Esophagus mucosa (tissue), 1 donor: ENCODE measurements at places on chromosomes 3 and 15.

GRCh38 chr3:133121450-133121849, 83.3 kb downstream of the TMEM108 start:
- no peak for ATAC-seq

- ATAC-seq, result no peak
These were observed 1.4 kb upstream of the STRA6 start for GRCh38 chr15:74203914-74204431.

- peak; percentile 63 for ATAC-seq
These were observed 778.5 kb downstream of the NTRK3 start for GRCh38 chr15:87477737-87478686.

DNA sequence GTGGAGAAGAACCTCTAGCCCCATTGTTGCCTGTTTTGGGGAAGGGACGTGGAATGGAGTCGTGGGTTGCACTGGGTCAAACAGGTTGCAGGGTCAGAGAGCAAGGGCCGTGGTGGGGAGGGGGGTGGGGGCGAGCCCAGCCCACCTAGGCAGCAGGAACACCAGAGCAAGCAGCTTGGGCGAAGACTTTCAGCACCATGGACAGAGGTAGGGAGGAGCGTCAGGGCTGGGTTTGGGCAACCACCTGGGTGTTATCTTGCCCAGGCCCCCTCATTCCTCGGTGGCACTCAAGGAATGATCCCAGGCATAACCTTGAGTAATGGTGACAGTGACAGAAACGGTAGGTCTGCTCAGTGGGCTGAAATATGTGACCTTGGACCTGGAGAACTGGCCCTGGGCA, 45.9 kb upstream of the TMEM115 start:
- no peak for ATAC-seq

- ATAC-seq, result no peak
These were observed 28.5 kb upstream of the TATDN2 start for GRCh38 chr3:10219737-10220136.

- no peak for ATAC-seq
These were observed 225.2 kb downstream of the VPS13C start for GRCh38 chr15:61835029-61835428.

- no peak for ATAC-seq
These were observed 657.5 kb downstream of the GRM7 start for GRCh38 chr3:7518456-7518855.

DNA sequence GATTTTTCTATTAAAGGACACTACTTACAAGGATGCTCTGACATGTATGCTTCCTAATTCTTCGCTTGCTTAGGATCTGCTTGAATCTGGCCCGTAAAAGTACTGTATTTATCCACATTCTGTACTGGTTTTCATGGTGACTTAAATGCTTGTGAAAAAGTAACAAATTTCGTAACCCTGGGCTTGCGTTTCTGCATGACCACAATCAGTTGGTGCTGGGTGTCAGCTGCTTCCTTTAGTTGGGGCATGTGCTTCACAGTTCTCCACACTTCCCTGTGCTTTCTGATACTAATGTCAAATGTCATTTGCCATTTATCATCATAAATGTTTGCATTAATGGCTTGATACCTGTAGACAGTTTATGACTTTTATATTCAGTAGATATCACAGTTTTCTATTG, 218.4 kb upstream of the MLF1 start:
- ATAC-seq, result no peak

GRCh38 chr3:132682201-132682600, 22.1 kb downstream of the UBA5 start:
- ATAC-seq, result no peak

DNA sequence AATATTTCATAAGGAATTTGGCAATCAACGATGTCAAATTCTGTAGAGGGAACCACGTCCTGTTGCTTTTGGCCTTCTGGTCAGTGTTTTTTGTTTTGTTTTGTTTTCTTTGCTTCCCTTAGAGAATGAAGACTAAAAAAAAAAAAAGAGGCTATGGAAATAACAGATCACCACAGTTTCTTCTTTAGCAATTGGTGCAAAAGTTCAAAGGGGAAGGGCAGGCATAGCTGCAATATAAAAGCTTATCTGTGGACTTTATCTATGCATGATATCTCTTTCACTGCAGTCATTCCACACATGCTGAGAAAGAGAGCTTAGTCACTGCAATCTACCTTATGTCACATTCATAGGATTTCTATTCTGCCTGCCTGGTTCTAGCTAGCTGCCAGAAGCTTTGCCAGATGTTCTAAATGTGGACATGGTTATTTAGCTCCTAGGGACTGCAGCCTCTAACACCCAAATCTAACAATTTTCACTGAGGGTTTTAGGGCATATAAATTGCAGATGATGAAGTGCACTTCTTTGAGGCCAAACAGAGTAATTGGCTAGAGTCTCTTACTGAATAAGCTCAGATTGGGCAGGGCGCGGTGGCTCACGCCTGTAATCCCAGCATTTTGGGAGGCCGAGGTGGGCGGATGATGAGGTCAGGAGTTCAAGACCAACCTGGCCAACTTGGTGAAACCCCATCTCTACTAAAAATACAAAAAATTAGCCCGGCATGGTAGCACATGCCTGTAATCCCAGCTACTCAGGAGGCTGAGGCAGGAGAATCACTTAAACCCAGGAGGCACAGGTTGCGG, 637.2 kb downstream of the NTRK3 start:
- ATAC-seq, result no peak

GRCh38 chr3:181713280-181713647, 1.5 kb downstream of the SOX2 start:
- ATAC-seq, result no peak

DNA sequence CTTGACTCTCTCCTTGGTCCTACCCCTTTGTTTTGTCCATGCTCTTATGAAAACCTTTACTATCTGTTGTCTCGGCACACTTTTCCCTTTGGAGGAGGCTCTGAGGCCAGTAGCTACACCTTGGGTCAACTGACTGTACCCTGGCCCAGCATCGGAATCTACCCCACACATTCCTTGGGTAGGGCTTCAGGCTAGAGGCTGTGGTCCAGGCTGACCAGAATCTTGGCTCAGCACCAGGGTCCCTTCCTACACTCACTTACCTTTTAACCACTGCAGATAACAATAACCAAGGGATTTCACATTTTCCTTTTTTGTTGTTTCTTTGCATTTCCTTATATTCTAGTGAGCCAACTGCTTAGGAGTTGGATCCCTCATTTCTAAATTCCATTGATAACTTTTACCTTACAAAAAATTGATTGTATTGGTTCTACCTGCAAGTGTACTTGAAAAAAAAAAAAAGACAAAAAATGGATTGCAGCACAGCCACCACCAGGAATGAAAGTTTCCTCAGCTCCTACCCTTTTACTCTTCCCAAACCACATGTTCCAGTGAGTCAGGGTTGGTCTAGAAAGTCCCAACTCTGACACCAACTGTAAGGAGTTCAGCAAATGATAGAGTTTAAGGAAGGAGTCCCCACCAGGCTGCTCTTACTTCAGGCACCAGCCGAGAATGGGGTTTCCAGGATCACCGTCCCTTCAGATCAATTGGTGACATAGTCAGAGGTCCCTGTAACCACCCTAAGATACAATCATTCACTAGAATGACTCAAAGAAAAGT, 95.6 kb downstream of the FBLN2 start:
- no peak for ATAC-seq

- no peak for ATAC-seq
These were observed 13.1 kb downstream of the COL8A1 start for GRCh38 chr3:99651531-99651930.

DNA sequence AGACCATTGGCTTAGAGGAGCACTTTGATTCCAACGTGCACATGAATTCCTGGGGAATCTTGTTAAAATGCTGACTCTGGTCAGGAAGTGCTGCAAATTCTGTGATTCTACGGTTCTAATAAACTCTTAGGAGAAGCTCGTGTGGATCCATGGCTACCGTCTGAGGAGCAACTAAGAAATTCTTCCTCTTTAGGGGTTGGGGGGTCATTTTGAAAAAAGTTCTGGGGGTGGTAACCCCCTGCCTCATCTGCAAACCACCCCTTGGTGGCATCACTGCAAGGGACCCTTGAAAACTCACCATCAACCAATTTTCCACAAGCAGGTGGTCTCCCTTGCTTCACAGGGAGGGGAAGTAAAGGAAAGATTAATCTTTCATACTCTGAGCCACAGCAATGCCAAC, 52.2 kb upstream of the IGF1R start:
- ATAC-seq, result no peak

DNA sequence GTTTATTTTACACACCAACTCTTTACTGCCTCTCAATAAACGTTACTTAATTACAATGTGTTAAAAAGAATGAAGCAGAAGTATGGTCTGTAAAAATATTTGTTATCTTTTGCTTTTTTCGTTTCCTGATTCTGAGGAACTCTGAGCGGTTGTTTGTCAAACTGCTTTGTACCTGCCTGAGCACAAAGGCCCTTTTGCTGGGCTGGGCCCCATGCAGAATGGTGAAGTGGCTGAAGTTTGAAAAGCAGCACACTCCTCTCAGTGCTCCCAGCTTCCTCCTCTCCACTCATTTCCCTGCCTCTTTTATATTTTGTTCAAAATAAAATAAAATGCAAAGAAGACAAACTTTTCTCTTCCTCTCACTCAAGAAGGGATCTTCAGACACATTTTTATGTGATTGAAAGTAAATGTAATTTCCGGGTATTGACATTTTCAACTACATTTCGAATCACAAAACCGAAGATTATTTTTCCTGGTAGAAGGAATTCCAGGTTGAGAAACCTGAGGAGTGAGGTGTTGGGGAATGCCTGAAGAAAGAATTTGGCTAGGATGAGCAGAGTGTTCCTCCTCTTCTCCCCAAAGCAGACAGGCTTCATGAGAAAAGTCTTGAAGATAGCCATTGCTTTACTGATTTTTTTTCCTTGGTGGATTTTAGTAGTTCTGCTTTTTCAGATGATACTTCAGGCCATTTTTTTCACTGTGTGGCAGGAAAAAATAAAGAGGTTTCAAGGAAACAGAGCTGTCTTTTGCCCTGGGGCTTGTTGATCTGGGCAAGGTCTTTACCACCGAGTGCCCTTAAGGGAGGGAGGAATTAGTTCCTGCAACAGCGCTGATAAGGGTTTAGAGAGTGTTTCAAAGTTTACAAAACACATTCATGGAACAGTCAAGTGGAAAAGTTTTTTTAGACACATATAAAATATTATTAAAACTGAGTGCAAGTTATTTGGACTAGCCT, 229.8 kb downstream of the NFKBIZ start:
- ATAC-seq, result no peak

GRCh38 chr3:87949189-87949878, 109.5 kb downstream of the CGGBP1 start:
- ATAC-seq, result no peak

DNA sequence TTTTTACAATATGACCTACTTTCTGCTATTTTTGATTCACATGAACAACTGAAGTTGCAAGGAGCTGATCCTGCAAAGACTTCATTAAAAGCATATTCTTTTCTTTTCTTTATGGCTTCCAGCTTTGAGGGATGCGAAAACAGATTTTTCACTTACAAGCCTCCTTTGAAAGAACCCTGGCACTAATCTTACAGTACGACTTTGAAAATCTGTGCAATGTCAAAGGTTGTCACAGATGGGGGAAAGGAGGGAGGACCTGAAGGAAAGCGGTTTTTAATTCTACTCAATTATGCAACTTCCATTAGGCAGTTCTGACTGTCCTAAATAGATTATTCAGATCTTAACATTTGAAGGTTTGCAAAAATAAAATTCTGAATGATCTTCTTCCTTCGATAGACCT, 130.5 kb downstream of the TNIK start:
- no peak for ATAC-seq

DNA sequence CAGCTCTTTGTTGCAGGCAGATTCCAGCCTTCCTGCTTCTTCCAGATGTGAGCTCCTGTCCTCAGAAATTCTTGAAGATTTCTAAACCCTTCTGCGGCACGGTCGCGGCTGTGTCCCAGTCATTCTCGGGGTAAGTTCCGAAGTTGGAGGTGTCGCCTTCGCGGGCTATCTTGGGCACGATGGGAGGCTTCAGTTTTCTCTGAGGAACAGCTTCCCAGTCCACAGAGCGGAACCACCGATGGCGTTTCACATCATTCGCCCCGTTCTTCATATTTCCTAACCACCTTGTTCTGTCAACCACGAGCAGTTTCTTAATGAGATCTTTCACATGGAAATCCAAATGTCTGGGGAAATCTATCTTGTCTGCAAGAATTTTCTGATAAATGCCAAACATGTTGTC, 24.7 kb upstream of the CERS3 start:
- ATAC-seq, result no peak

DNA sequence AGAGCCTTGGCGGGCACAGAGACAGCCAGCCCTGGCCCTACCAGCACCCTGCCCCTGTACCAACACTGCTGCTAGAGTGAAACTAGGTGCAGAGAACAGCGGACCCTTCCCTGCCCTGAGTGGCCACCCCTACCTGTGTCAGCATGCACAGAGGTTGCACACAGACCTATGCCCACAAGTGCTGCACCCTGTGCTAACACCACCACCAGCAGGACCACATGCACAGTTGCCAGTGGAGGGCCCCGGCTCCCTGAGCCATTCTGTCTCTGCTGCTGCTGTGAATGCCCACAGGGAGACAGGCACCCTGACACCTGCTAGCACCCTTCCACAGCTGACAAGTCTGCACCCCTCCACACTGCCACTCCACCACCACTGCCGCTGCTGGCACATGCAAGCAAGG, 131.8 kb downstream of the NEK11 start:
- no peak for ATAC-seq

DNA sequence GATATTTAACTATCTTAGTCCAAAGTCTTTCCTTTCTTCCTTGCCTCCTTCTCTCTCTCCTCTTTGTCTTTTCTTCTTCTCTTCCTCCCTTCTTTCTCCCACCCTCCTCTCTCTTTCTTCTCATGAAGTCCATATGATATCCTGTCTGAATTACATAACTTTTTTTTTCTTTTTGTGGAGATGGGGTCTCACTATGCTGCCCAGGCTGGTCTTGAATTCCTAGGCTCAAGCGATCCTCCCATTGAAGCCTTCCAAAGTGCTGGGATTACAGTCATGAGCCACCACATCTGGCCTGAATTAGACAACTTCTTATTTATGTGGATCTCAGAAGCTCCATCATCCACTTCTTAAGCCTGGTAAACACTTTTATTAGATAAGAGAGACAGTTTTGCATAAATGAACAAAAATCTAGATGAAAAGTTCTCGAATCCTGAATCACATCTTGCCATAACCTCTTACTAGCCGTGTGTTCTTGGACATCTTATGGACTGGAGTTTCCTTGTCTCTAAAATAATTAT, 206.5 kb downstream of the LPP start:
- ATAC-seq, result no peak

- ATAC-seq, result no peak
These were observed 154.0 kb upstream of the BCL6 start for GRCh38 chr3:187899246-187899645.

GRCh38 chr3:72329354-72329753, 518.9 kb downstream of the SHQ1 start:
- ATAC-seq, result no peak

GRCh38 chr15:59150185-59150584, 45.2 kb downstream of the CCNB2 start:
- ATAC-seq, result peak; percentile 39

GRCh38 chr3:23438657-23439056, 235.5 kb downstream of the UBE2E2 start:
- ATAC-seq, result no peak

GRCh38 chr3:60076331-60076730, 1026.5 kb upstream of the CFAP20DC start:
- no peak for ATAC-seq

GRCh38 chr3:112644453-112644852, 3.5 kb upstream of the CCDC80 start:
- ATAC-seq, result no peak
